ENCODE measurements at places on chromosomes 2 and 18. TPM values are rescaled to one million over a fixed set of nuclear protein-coding genes. Genes with fewer than 3 reads are reported as not detected.

DNA sequence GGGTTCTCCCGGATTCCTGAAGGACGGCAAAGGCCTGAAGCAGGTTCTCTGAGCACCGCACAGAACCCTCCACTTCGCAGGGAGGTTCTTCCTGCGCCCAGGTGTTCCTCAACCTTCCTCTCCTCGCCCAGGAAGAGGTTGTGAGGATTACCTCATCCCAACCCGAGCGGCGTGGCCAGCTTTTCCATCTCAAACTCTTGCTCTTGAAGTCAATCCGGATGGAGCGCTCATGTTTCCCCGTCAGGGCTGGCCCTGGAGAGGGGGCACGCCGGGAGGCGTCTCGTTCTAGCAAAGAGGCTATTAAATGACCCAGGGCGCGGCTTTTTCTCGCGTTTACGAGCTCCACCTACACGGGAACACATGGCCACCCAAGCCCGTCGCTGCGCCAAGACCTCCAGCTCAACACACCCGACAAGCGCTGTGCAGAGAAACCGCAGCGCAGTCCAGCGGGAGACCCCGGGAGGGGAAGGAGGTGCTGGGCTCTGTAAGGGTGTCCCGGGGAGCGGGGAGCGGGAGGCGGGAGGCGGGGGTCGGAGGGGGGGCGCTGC is 540 bp upstream of the RAB10 start:
- peak overlapping the region; percentile 99 for H3K27ac ChIP-seq
- peak; percentile 72 for DNase-seq
- no peaks in the 10 kb centered on the region for H3K27me3 ChIP-seq
- H3K4me3 ChIP-seq = peak overlapping the region; percentile 97

DNA sequence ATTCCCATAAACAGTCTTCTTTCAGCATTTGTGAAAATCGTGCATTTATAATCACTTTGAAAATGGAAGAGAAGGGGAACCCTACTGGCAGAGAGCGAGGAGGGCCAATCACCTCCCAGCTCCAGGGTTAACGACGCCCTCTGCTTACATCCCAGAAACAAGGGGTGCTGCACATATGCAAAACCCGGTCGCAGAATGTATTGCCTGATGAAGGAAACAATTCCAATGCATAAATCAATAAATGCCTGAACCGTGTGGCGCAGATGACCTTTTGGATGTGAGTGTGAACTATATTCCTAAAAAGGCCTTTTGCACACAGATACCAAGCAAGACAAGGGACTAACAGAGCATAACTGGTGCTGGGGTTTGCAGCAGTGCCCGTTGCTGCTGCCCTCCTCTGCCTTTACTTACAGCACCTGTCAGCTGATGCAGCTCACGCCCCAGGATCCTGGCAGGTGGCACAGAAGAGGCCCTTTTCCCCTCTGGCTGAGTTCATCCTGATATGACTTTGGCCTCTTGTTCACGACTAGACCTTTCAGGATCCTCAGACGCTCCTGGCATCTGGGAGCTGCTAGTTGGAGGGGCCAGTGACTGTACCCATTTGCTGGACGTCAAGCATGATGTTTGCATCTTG is 67.8 kb downstream of the MYT1L start:
- H3K4me1 ChIP-seq = no peaks in the 10 kb centered on the region
- DNase-seq = no peak

DNA sequence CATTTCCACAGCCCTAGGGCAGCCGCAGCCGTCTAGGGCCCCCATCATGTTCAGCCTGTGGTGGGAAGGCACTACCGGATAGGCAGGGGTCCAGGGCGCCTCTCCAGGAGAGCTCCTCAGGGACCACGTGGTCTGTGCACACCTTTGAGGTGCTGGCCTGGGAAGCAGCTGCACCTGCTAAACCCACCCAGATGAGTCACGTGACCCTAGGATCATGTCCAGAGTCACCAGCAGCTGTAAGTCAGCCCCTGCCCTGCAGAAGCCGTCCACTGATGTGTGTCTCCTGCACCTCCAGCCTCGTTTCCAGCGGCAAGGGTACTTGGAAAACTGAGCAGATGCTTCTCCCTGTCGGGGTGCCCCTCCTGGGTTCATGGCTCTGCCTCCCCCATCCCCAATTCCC is 682.6 kb upstream of the SALL3 start:
- H3K4me3 ChIP-seq = no peak overlapping the region
- no peaks in the 10 kb centered on the region for H3K27me3 ChIP-seq
- DNase-seq = no peak
- peaks cover 12% of the 10 kb centered on the region for H3K4me1 ChIP-seq
- no peak overlapping the region for H3K27ac ChIP-seq

GRCh38 chr2:60329225-60329624 is 224.2 kb downstream of the BCL11A start:
- H3K4me3 ChIP-seq = no peak overlapping the region
- no peak for DNase-seq
- no peaks in the 10 kb centered on the region for H3K27me3 ChIP-seq
- H3K36me3 ChIP-seq = no peaks in the 10 kb centered on the region
- no peak overlapping the region for H3K27ac ChIP-seq
- H3K4me1 ChIP-seq = no peaks in the 10 kb centered on the region

Gene ZNF385B
- total RNA-seq = 3.1 TPM

Gene SMCHD1
- 69.6 TPM for total RNA-seq

GRCh38 chr18:58893388-58894099 is 28.9 kb downstream of the ZNF532 start:
- H3K36me3 ChIP-seq = no peaks in the 10 kb centered on the region
- no peak for DNase-seq
- no peak overlapping the region for H3K27ac ChIP-seq
- peaks cover 41% of the 10 kb centered on the region for H3K4me1 ChIP-seq
- no peaks in the 10 kb centered on the region for H3K27me3 ChIP-seq

DNA sequence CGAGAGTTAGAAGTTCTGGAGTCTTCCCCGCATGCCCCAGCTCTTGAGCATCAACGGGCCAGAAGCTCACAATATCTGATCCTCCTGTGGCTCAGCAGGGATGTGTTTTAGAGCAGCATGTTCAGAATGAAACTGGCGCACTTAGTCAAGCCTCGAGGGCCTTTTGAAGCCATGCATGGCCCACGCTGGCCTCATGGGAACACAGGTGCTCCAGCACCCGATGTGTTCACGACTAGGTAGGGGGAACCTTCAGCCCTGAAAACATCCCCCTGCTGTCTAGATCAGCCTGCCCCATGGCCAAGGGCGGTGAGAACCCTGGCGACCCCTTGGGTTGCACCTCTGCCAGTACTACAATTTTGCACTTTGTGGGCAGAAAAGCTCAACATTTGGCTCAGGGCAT is 32.8 kb downstream of the MSH6 start:
- DNase-seq = no peak
- H3K27me3 ChIP-seq = no peaks in the 10 kb centered on the region
- peaks cover 100% of the 10 kb centered on the region for H3K36me3 ChIP-seq
- H3K4me1 ChIP-seq = no peaks in the 10 kb centered on the region
- no peak overlapping the region for H3K27ac ChIP-seq

GRCh38 chr2:176096243-176096985 is 3.2 kb upstream of the HOXD12 start:
- H3K4me1 ChIP-seq = peaks cover 30% of the 10 kb centered on the region
- peak overlapping the region; percentile 28 for H3K4me3 ChIP-seq
- no peak for DNase-seq
- no peak overlapping the region for H3K27ac ChIP-seq
- H3K27me3 ChIP-seq = peaks cover 100% of the 10 kb centered on the region
- H3K36me3 ChIP-seq = no peaks in the 10 kb centered on the region

Gene SLC20A1
- total RNA-seq = 17.7 TPM

DNA sequence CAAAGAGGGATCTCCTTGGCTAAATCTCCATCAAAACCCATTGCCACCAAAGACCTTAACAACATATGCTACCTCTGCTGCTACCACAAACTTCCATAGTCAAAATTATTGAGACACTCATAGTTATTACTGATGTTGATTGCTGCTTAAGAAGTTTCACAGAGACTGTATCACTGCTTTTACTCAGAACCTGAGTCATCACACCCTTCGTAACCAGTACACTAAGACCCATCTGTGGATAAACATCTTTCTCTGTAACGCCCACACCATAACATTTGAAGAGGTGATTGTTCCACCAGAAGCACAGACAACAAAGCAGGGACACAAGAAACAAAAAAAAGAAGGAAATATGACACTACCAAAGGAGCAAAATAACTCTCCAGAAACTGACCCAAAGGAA is 1563.1 kb downstream of the LRP1B start:
- DNase-seq = no peak
- H3K36me3 ChIP-seq = no peaks in the 10 kb centered on the region
- H3K4me1 ChIP-seq = no peaks in the 10 kb centered on the region
- H3K4me3 ChIP-seq = no peak overlapping the region
- H3K27me3 ChIP-seq = no peaks in the 10 kb centered on the region

- no peaks in the 10 kb centered on the region for H3K4me1 ChIP-seq
- no peak overlapping the region for H3K27ac ChIP-seq
- H3K27me3 ChIP-seq = no peaks in the 10 kb centered on the region
- no peak overlapping the region for H3K4me3 ChIP-seq
Measured at GRCh38 chr18:3485153-3486149, 35.5 kb downstream of the TGIF1 start.

GRCh38 chr2:112187805-112188596 is 49.8 kb downstream of the FBLN7 start:
- H3K4me1 ChIP-seq = no peaks in the 10 kb centered on the region
- no peaks in the 10 kb centered on the region for H3K36me3 ChIP-seq
- H3K4me3 ChIP-seq = no peak overlapping the region
- no peak for DNase-seq
- peak overlapping the region; percentile 52 for H3K27ac ChIP-seq
- no peaks in the 10 kb centered on the region for H3K27me3 ChIP-seq

Gene FLACC1
- 0.48 TPM for total RNA-seq

Gene RAPGEF4
- 2.6 TPM for total RNA-seq

- no peak overlapping the region for H3K4me3 ChIP-seq
- H3K36me3 ChIP-seq = no peaks in the 10 kb centered on the region
- no peak overlapping the region for H3K27ac ChIP-seq
- no peaks in the 10 kb centered on the region for H3K4me1 ChIP-seq
Measured at GRCh38 chr2:170250584-170250983, 72.6 kb downstream of the MYO3B start.

- H3K4me3 ChIP-seq = no peak overlapping the region
- no peaks in the 10 kb centered on the region for H3K36me3 ChIP-seq
- H3K27me3 ChIP-seq = no peaks in the 10 kb centered on the region
- H3K4me1 ChIP-seq = no peaks in the 10 kb centered on the region
- DNase-seq = no peak
Measured at GRCh38 chr18:75530118-75530517, 102.6 kb upstream of the SMIM21 start.

DNA sequence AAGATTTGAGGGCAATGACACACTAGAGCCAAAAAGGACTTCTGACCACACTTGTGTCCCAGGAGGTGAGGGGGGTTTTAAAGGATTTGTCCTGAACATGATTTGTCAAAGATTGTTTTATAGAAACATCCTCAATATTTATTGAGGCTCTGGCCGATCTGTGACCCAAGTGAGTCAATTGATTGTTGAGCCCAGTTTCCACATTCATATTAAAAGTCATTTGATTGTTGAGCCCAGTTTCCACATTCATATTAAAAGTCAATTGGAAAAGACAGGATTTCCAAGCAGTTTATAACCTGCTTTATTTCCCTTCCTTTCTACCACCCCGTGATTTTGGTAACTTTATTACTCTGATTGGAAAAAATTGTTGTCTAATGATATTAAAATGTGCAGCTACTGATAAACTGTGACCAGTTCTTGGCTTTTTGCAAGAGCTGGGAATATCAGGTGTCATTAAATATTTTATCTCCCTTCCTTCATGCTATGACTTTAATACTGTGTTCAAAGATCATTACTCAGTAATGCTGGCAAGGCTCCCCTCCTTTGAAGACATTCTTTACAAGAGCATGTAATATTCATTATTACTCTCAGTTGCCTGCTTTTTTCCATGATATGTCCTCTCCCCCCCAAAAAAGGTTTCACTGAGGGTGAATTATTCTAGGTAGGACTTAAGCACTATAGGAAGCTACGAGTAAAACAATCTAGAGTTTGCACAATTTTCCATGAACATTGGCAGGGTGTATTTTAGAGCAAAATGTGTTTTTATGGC is 75.3 kb downstream of the HRH4 start:
- no peak overlapping the region for H3K27ac ChIP-seq
- H3K27me3 ChIP-seq = no peaks in the 10 kb centered on the region
- H3K36me3 ChIP-seq = no peaks in the 10 kb centered on the region
- H3K4me1 ChIP-seq = peaks cover 2% of the 10 kb centered on the region

Gene HOXD12
- not detected for total RNA-seq

DNA sequence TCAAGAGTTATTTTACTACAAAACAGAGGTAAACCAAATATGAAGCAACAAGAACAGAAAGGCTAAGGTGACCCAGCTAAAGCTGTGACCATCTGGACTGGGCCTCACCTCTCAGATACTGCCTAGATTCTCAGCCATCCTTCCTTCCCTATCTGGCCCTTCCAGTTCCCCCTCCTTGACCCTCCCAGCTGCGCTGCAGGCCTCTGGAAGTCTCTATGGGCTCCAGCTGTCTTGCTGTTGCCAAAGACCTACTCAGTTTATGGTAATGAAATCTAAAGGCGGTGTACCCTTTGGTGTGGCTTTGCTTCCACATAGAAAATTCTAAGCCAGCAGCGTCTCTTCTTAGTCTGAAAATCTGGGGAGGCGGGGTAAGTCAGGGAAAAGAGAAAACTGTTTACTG is 55.7 kb downstream of the ARHGEF33 start:
- H3K27me3 ChIP-seq = no peaks in the 10 kb centered on the region
- no peaks in the 10 kb centered on the region for H3K36me3 ChIP-seq
- DNase-seq = no peak
- H3K4me3 ChIP-seq = no peak overlapping the region
- no peak overlapping the region for H3K27ac ChIP-seq

Gene CRIM1
- total RNA-seq = 24.8 TPM

DNA sequence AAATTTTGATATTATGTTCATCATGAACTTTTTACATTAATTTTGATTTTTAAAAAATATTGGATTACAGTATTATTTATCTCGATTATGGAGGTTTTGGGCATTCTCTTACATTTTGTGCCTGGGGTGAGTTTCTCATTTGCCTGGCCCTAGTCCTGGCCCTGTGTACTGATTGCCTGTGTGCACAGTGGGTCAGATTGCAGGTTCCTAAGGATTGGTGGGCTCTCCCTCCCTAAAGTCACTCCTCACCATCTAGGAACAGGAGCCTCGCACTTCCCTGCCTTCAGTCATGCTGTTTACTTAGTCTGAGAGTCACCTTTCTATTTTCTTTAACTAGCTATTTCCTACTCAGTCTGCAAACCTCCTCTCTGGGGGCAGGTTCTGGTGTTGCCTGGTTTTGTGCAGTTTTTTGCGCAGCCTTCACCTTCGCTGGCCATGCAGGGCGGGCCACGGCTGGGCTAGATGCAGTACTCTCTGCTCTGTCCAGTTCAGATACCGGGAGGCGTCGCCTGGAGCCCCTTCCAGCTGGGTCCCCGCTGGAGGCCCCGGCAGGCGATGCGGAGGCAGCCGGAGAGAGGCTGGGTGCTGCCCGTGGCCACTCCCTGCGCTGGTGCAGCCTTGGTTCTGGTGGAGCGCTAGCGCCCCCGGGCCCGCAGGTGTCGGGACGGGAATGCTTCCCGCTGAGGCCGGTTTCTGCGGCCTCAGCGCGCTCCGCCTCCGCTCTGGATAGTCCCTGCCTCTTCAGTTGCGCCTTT is 23.3 kb upstream of the MC5R start:
- H3K27ac ChIP-seq = no peak overlapping the region
- DNase-seq = no peak
- H3K36me3 ChIP-seq = no peaks in the 10 kb centered on the region
- H3K4me1 ChIP-seq = peaks cover 4% of the 10 kb centered on the region
- H3K4me3 ChIP-seq = peak overlapping the region; percentile 31

Gene ZBTB7C
- 38.2 TPM for total RNA-seq

- no peaks in the 10 kb centered on the region for H3K36me3 ChIP-seq
- no peak for DNase-seq
- no peaks in the 10 kb centered on the region for H3K4me1 ChIP-seq
- no peaks in the 10 kb centered on the region for H3K27me3 ChIP-seq
- no peak overlapping the region for H3K27ac ChIP-seq
Measured at GRCh38 chr2:925711-926110, 24.9 kb upstream of the SNTG2 start.

All from esophagus squamous epithelium (tissue), 5 donors.